ENCODE measurements at places on chromosomes 5 and 9.

DNA sequence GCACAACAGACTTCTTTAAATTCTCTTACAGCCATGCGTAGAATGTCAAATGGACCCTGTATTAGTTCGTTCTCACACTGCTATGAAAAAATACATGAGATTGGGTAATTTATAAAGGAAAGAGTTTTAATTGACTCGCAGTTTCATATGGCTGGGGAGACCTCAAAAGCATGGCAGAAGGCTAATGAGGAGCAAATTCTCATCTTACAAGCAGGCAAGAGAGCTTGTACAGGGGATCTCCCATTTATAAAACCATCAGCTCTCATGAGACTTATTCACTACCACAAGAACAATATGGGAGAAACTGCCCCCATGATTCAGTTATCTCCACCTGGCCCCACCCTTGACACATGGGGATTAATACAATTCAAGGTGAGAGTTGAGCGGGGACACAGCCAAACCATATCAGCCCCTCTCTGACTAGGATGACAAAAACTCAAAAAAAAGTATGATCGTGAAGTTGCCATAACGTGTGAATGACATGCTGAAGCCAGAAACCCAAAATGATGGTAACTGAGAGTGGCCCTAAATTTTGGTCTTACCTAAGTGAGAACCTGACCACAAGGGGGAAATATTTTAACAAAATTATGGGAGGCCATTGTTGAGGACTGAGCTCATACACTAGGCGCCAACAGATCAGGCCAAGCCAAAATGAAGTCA is 17.5 kb upstream of the TEX10 start:
- DNase-seq = no peak

- DNase-seq = no peak
Observed at GRCh38 chr9:100368672-100369071, 15.9 kb upstream of the TEX10 start.

GRCh38 chr5:51377151-51378060 is 5.8 kb upstream of the ISL1 start:
- no peak for DNase-seq

GRCh38 chr5:89303033-89303480 is 420.1 kb upstream of the MEF2C start:
- DNase-seq = no peak

GRCh38 chr5:145509336-145510136 is 325.6 kb downstream of the PRELID2 start:
- DNase-seq = no peak

GRCh38 chr9:68851657-68852056 is 146.6 kb downstream of the PIP5K1B start:
- DNase-seq = no peak

DNA sequence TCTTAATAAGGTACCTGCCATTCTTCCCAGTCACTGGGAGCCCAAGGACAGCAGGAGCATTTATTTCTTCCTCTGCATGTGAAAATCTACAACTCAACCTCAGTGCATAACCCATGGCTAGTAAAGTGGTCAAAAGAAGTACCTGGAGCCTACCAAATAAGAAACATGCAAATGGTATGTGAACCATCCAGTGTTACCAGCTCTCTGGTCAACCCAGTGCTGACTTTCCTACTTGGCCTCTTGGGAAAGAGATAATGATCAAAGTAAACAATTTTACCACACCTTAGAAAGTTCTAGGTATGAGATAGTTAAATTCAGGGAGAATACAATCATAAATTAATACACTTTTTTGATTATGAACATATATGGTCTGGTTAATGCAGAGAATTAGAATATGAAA is 325.6 kb downstream of the ENC1 start:
- no peak for DNase-seq

All from NCI-H2227 treated with DMSO at 0.1 percent for 48 hours (cell line).